ENCODE measurements at places on chromosomes 13 and 19.

DNA sequence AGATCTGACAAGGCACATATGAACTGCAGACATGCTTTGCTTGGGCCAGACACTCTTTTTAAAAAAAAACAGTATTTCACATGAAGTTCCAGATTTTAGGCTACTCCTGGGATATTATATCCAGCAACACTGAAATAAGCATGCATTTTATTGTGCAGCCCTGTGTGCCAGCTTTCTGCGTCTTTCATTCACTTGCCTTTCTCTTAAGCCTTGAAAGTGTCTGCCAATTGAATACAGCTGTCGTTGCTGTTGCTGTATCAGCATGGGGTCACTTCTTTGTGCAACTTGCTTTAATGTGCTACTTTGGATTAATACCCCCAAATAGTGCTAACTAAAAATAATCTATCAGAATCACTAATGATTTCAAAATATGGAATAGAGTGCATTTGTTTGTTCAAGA lies 657.8 kb downstream of the SLITRK6 start:
- DNase-seq = no peak

- DNase-seq = no peak
These were observed 26.7 kb upstream of the NPAS1 start for GRCh38 chr19:46992699-46993535.

GRCh38 chr19:52270266-52270885 lies 989 bp downstream of the ZNF766 start:
- no peak for DNase-seq

GRCh38 chr19:11087870-11088505 lies 1.3 kb upstream of the LDLR start:
- DNase-seq = no peak

- no peak for DNase-seq
These were observed 11.6 kb downstream of the PARP4 start for GRCh38 chr13:24500977-24501376.

GRCh38 chr19:30911491-30911890 lies 437.7 kb downstream of the TSHZ3 start:
- DNase-seq = no peak

DNA sequence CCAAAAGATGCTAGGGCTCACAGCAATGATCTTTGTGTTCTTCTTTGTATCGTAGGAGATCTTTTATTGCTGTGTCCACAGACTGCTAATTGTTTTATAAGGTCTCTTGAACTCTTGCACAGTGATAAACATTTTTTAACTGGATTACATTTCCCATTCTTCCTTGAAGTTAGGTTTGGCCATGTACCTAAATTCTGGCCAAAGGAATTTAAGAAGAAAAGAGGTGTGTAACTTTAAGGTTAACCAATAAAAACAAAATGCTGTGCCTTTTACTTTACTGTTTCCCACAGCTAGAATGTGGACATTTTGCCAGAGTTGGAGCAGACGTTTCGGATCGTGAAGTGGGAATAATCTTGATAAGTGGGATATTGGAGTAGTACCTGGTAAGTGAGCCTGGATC lies 82.6 kb upstream of the GPC6 start:
- no peak for DNase-seq

DNA sequence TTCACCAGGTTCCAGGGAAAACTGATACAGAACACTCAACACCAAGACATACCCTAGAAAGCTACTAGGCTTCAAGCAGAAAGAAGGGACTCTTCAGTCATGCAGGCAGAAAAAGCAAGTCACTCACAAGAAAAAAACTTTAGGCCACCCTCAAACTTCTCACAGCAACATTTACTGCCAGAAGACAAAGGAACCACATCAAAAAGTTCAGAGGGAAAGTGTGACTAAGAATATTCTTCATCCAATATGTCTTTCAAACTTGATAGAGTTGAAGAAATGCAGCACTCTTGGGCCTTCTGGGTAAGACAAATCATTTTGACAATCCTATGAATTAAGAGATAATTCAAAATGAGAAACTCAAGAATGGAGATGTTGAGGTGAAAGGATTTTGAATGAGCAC lies 7.7 kb downstream of the DZIP1 start:
- no peak for DNase-seq

DNA sequence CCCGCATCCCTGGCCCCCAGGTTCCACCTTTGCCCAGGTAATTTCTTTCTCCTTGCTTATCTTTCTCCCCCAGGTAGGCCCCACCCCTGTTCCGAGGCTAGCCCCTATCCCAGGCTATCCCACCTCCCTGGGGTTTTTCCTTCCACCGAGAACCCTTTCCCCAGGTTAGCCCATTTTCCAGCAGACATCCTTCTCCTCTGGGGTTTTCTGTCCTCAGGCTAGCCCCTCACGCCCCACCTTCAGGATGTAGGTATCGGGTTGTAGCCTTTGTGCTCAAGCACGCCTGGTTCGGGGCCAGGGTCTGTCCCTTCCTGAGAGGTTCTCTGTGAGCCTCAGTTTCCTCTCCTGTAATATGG lies 837 bp downstream of the FSD1 start:
- DNase-seq = no peak

DNA sequence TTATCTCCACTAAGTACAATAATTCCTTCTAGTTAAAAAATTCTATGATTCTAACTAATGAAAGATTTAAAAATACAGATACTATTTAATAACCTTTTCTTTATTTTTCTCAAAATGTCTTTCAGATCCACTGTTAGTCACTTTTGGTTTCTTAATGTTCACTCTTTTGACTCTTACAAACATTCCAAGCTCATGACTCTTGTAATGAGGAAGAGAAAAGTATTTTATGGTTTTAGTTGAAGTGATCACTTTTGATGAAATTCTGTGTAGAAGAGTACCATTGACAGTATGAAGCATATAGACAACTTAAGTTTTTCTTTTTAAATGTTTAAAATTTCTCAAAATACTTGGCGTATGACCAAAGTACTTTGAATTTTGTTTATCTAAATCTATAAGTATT lies 27.8 kb downstream of the COG3 start:
- no peak for DNase-seq

- DNase-seq = no peak
These were observed 124.6 kb downstream of the COL4A2 start for GRCh38 chr13:110431425-110432294.

DNA sequence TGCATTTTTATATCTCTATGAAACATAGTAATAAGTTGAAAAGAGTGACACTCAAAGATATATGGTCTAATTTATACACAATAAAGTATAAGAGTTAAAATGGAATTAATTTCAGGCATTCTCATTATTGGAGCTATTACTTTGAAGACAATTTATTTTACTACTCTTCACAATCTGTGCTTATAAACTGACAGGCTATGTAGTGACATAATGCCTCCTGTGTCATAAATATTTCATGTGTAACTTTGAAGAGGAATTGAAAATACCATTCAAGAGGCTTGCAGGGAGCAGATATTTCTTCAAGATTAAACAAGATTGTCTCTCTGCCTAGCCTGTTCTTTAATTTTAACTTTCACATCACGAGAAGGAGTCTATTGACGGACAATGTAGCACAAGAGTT lies 1881.5 kb upstream of the PCDH20 start:
- no peak for DNase-seq

DNA sequence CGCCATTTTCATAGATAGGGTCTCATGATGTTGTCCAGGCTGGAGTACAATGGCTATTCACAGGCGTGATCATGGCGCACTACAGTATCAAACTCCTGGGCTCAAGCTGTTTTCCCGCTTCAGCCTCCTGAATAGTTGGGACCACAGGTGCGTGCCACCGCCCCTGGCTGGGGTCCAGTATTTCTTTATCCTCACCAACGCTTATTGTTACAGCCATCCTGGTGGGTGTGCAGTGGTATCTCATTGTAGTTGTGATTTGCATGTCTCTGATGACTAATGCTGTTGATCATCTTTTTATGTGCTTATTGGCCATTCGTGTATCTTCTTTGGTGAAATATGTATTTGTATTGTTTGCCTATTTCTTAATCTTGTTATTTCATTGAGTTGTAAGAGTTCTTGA lies 49.0 kb downstream of the SIPA1L3 start:
- DNase-seq = no peak

- no peak for DNase-seq
These were observed 122.8 kb upstream of the KLF12 start for GRCh38 chr13:74256969-74257368.

DNA sequence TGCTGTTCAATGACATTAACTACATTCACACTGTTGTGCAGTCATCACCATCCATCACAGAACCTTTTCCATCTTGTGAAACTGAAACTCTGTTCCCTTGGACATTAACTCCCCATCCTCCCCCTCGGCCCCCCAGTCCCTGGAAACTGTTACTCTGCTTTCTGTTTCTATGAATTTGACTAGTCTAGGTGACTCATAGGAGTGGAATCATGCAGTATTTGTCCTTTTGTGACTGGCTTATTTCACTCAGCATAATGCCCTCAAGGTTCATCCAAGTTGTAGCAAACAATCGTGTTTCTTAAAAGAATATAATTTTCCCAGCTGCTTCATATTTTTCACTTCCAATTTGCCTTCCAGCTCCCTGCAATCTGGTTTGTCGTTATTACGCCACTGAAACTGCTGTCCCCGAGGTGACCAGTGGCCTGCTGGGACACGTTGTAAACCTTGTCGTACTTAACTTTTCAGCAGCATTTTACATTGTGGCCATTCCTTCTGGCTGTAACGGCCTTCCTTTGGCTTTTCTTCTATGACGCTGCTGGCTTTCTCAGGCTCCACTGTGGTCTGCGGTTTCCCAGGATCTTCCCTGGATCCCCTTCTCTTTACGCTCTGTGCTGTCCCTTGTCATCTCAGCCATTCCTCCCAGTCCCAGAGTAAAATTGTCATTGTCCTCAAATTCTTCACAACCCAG lies 74.0 kb downstream of the DHRS12 start:
- DNase-seq = no peak

GRCh38 chr13:100552755-100553154 lies 35.8 kb downstream of the GGACT start:
- DNase-seq = no peak

DNA sequence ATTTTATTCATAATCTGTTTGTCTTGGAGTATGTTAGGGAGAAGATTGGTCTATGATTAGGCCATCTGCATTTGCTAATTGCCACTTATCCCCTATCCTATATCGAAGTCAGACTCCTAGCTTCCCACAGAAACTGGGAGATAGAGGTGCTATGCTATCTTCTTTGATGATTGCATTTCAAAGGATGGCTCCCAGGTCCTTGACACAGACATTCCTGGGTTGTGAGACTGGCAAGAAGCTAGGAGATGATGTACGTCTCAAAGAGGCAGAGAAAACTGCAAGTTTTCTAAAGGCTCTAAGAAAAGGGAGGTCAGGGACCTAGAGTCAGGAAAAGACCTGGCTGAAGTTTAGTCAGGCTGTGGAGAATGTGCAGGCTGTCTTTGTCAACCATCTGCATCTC lies 1251.9 kb downstream of the PCDH17 start:
- DNase-seq = no peak

GRCh38 chr19:45071969-45072790 lies 4.1 kb downstream of the ZNF296 start:
- DNase-seq = no peak

DNA sequence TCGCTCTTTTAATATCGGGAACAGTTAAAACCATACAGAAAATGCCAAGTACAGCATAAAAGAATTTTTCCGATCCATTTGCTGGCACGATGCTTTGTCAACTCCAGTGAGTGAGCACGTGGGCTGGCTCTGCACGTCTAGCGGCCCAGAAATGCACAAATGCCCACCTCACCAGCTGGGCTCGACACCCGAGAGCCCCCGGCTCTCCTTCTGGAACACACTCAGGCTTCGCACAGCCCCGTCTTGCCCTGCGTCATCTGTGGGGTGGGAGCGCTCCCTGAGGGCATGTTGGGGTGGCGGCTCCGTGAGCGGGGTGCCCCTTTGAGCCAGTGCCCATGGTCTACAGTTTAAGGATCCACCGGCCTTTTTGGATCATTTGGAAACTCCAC lies 24.5 kb downstream of the ATP4B start:
- no peak for DNase-seq

GRCh38 chr13:44718467-44718866 lies 142.3 kb upstream of the TSC22D1 start:
- no peak for DNase-seq

- DNase-seq = no peak
These were observed 31.7 kb downstream of the DNAJC15 start for GRCh38 chr13:43054803-43055802.

DNA sequence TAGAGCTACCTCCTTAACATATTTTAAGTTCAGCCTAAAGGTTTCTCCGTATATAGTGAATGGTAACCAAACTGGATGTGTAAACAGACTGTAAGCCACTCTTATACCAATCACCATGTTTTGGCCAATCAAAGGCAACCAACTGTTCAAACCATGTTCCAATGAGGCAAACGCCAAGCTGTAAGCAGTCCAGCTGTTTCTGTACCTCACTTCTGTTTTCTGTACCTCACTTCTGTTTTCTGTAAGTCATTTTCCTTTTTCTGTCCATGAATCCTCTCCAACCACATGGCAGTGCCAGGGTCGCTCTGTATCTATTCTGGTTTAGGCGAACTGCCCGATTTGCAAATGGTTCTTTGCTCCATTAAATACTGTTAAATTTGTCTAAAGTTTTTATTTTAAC lies 24.4 kb downstream of the COMMD6 start:
- DNase-seq = no peak

DNA sequence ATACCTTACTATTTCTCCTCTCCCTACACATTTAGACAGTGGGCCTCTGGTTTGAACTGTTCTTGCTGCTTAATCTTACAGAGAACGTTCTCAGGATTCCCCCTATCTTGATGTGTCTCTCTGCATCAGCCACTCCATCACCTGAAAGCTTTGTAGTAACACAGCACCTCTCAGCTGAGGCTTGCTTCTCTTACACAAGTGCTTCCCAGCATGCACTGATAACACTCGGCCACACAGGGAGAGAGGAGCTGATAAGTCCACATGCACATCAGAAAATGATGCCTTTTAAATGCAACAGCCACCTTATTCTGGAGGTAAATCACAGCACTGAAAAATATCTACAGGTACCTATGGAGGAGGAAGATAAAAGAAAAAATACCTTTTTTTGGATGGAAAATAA lies 192.2 kb upstream of the TSHZ3 start:
- no peak for DNase-seq

DNA sequence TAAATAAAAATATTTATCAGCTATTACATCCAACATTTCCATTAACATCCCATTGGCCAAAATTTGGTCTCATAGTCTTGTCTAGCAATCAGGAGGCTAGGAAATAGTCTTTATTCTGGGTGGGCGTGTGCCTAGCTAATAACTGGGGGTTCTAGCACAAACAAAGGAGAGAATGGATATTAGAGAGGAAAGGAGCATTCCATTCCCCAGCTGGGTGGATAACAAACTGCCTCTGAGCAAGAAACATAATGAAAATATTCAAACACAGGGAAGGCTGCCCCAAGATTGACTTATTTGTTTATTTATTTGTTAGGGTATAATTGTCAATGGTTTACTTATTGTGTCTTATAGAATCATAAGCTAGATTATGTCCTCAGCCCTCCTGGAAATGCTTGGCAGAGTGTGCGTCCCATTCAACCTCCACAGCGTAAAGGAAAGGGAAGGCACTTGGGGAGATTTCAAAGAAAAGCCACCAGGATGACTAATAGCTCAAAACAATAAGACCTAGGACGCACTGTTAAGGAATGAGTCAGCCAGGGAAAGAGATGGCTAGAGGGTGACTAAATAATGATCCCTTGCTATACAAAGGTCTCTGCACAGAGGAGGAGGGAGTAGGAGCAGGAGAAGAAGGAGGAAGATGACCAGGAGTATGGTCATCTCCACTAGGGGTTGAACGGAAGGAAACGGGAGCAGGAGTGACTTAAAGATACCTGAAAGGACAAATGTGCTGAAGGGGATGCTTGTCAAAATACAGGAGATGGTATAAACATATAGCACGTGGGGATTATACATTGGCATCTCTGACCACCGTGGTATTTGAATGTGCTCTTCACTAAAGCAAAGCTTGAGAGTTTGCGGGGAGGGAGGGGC lies 23.5 kb upstream of the USP12 start:
- DNase-seq = no peak

Data from omental fat pad (tissue), 4 donors.